Inflammatory macrophage treated with lipopolysaccharide for 1 hour (primary cell): ENCODE measurements at places on chromosomes 12 and 14.

DNA sequence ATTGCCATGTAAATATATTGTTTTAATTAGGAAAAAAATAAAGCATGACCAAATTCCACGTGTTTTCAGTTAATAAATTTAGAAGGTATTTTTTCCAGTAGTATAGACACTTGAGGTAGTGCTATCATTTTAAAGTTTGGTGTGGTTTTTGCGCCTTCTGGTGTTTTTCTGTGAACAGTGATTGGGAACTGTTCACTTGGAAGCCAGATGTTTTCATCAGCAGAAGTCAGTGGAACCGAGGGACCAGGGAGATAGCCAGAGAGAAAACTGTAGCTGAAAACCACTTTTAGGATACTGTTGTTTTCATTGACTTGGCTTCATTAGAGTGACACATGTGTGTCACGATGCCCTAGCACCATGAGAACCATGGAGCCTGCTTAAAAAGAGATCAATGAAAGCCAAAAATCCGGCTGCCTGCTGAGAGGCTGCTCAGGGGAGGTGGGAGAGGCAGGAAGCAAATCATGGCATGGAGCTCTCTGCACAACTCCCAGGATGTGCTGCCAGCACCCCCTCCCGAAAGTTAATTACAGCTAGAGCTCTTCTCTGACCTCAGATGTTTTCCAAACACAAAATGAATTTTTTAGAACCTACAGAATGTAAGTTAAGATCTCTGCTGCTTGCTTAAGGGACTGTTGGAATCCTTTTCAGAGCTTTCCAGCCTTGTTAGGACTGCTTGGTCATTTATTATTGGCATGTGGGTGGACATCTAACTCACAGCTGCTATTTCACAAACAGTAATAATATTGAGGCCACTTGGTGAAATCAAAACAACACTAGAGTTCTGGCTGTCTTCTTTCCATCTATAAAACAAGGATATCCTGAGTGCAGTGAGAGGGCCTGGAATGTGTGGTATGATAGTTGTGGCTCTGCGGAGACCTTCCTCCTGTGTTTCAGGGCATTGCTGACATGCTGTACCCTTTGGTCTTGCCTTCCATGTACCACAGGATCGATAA is 192.3 kb downstream of the ANO4 start:
- no peak for DNase-seq

DNA sequence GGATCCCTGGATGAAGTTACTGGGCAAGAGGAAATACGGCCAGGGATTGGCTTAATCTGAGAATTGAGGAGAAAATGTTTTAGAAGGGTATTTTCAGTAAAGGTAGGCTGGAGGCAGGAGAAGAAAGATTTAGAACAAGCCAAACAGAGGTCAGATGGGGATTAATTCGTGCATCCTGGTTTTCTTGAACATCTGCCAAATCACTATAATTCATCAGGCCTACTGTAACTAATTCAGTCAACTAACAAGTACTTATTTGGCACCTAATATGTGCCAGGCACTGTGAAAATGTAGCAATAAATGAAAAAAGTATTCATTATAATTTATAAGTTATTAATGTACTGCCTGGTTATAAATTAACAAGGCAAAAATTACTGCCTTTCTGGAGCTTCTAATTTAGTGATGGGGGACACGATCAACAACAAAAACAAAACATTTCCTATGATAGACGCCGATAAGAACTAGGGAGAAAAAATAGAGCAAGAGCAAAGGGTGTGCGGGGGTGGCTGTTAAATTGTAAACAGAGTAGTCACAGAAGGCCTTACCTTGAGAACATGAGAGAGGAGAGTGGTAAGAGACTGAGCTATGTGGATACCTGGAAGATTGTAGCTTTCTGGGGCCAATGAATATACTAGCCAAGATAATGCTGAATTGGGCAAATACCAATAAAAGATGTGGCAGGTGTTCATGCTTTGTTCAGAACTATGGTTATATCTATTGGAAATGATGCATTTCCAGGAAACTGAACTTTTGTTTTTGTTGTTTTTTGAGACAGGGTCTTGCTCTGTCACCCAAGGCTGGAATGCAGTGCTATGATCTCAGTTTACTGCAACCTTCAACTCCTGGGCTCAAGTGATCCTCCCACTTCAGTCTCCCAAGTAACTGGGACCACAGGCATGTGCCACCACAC is 34.0 kb downstream of the DUSP16 start:
- DNase-seq = no peak

GRCh38 chr14:75333606-75334548 is 55.2 kb downstream of the FOS start:
- peak; percentile 69 for DNase-seq

DNA sequence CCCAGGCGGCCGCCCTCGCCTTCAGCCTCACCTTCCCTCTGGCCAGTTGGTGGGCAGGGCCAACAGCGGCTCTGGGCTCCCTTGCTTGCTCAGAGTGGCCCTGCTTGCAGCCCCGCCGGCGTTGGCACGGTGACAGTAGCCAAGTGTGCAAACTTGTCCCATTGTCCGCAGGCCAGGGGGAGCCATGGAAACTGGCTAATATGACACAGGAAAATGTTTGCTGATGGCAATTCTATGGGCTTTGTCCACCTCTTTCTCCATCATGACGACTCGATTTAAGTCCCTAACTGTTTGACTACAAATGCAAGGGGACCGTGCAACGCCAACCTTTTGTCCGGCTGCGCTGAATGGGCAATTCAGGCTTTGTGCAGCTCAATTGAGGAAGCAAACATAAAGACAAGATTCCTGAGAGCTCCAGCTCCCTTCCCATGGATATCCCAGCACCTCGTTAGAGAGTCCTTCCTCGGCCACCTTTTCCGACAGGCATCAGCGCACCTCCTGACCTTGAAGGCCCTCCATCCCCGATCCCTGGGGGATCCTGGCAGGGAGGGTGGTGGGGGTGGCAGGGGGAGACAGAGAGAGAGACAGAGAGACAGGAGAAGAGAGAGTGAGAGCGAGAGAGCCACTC is 785 bp upstream of the FAM181A start:
- no peak for DNase-seq

DNA sequence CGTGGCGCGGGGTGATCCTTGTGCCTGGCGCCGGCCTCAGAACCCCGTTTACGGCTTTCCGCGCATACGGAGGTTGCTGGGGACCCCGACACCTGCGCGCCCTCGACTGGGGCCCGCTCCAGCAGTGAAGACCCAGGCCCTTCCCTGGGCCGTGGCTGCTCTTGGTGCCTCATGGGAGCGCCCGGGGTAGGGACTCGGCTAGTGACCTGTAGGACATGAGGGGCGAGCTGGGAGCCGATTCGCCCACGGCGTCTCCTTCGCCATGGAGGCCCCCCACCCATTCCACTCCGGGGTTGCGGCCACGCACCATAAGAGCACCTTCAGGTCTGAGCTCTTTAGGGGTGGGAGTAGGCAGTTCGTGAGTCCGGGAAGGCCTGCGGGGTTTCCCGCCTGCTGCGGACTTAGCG is 14.2 kb upstream of the PAX9 start:
- no peak for DNase-seq

GRCh38 chr12:15708396-15709076 is 80.7 kb downstream of the EPS8 start:
- DNase-seq = peak; percentile 80

- no peak for DNase-seq
Observed at GRCh38 chr14:68815298-68816182, 22.7 kb upstream of the ZFP36L1 start.

GRCh38 chr12:5280086-5280485 is 151.8 kb upstream of the NTF3 start:
- no peak for DNase-seq

DNA sequence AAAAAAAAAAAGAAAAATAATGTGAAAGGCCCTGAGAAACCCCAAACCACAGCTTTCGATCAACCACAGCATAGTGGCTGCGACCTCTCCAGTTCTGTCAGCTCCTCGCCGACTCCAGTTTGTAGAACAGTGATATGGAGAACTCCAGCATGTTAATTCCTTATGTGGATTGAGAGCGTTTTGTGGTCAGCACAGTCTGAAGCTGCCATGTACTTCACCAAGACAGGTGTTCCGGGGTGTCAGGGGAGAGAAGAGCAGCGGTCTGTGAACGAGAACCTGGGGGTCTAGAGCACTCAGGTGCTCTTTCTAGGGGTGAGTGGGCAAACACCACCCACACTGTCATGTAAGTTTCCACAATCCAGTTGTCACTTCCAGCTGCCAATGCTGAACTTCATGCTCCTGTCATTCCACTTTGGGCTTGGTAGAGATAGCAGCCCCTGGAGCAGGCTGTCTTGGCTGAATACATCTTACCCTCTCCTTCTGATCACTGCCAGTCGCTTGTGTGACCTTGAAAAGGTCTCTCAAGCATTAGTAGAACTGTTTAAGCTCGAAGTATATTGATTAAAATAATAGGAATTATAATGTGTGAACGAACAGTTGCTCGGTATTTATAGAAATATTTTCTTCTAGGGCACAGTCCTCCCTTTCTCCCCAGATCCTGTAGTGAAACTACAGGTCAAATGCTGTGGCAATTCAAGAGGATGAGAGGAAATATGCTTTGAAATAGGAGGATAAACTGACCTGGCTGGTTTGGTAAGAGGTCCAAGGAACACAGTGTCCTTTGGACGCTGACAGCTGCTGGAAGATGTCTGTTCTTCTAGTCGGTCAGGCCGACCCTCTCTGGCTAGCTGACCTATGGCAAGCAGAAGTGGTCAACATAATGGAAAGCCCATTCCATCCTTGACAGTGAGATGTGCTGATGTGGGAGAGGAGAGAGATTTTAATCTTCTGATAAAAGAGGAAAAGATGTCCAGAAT is 15.7 kb upstream of the MAX start:
- DNase-seq = no peak

- no peak for DNase-seq
Observed at GRCh38 chr12:49540229-49541139, 1.7 kb downstream of the KCNH3 start.

GRCh38 chr14:46988312-46988711 is 336.7 kb upstream of the RPL10L start:
- DNase-seq = no peak

GRCh38 chr12:93373961-93374656 is 3.6 kb upstream of the NUDT4 start:
- no peak for DNase-seq

DNA sequence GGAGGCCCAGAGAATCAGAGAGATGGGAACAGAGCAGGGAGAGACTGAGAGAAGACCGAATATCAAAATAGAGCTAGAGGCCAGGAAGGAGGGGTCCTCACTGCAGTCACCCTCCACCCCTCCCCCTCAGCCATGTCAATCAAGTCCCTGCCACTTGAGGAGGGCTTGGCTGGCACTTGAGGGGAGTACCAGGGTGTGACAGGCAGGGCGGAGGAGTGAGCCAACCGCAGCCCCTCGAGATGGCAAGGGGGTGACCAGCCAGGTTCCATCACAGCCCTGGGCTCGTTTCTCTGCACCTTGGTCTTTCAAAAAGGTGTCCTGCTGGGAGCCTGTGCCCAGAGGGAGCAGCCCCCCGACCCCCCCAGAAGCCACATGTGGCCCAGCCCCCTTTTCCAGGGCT is 4.2 kb downstream of the AQP5 start:
- no peak for DNase-seq

DNA sequence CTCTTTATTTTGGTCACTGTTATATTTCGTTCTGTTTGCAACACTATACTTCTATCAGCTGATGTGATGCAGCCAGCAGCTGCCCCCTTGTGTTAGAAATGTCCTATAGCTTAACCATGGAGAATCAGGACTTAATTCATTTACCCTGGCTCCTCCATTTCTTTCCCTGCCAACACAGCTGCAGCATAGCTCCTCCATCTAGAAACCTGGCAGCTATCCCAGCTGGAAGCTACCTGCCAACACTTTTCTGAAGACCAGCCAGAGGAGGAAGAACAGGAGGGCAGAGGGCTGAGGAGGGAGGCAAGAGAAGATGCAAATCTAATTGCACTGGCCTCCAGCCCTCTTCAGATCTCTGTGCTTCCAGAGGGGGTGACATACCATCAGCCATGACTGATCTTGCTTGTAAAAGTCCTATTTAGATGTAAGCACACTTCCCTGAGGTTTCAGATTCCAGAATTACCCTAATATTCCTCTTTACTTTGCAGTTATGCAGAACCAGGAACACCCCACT is 156.8 kb upstream of the TMEM260 start:
- peak; percentile 53 for DNase-seq

GRCh38 chr14:20697273-20698017 is 8.9 kb downstream of the ANG start:
- peak; percentile 88 for DNase-seq

- no peak for DNase-seq
Observed at GRCh38 chr12:75699728-75700496, 188.5 kb upstream of the KRR1 start.

DNA sequence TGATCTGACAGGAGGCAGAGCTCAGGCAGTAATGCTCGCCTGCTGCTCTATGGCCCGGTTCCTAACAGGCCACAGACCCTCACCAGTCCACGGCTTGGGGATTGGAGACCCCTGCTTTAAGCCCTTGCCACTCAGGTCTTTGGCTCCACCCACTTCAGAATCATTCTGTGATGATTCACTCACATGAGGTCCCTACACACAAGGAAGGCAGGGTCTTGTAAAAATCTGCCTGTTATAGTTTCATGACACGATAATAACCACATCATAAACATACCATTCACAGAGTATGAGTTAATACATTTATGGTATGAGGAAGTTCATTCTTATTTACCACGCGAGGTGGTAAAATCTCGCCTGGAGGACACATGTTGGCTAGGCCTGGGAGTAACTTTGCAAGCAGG is 29.0 kb upstream of the MAX start:
- no peak for DNase-seq

GRCh38 chr12:45914090-45914489 is 76.3 kb downstream of the SCAF11 start:
- no peak for DNase-seq

GRCh38 chr12:6979021-6979420 is 8.3 kb downstream of the EMG1 start:
- DNase-seq = no peak

- peak; percentile 97 for DNase-seq
Observed at GRCh38 chr14:42322531-42323284, 716.0 kb downstream of the LRFN5 start.

DNA sequence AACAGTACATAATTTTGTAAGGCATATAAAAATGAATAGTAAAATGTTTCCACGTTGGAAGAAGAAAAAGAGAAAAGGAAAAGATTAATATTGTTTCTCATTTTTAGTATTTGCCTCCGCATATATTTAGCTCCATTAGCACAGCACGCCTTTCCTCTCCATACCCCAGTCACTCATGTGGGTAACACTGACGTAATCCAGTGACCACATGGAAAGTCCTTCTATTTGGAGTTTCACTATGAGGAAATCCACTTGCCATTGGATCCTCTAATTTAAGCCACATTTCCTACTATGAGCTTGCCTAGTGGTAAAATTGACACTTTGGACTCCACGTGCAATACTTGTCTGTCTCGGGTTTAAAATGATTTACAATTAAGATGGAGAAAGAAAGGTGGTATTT is 5.7 kb upstream of the SLCO1A2 start:
- peak; percentile 3 for DNase-seq
